ENCODE measurements at places on chromosomes 2 and 18.

- DNase-seq, result no peak
Observed at GRCh38 chr18:22185273-22185672, 15.9 kb downstream of the GATA6 start.

GRCh38 chr2:112626604-112627059, 19.1 kb upstream of the SLC20A1 start:
- DNase-seq, result peak; percentile 63

GRCh38 chr2:212732860-212733259, 194.3 kb upstream of the ERBB4 start:
- no peak for DNase-seq

DNA sequence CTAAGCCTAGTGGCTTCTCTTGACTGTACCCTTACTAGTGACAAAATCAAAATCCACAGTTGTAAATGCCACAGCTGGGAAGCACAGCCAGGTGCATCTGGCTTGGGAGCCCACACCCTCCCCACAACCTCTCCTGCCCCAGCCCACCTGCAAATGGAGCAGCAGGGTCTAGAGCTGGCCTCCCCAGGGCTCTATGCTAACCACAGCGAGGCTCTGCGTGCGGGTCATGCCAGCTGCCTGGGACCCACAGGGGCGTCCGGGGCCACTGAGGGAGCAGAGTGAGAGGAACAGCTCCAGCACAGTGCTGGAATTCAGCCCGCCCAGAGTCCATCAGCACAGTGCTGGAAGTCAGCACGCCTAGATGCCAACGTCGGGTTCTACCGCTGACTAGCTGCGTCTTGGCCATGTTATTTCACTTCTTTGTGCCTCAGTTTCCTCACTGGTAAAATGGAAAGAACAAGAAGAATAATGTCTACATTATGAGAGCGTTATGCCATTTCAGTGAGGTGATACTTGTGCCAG, 109.1 kb upstream of the ID2 start:
- no peak for DNase-seq

- DNase-seq, result no peak
Observed at GRCh38 chr2:50765146-50765545, 266.8 kb downstream of the NRXN1 start.

- no peak for DNase-seq
Observed at GRCh38 chr18:75635096-75635495, 207.6 kb upstream of the SMIM21 start.

- DNase-seq, result no peak
Observed at GRCh38 chr18:22705328-22705727, 227.8 kb upstream of the RBBP8 start.

DNA sequence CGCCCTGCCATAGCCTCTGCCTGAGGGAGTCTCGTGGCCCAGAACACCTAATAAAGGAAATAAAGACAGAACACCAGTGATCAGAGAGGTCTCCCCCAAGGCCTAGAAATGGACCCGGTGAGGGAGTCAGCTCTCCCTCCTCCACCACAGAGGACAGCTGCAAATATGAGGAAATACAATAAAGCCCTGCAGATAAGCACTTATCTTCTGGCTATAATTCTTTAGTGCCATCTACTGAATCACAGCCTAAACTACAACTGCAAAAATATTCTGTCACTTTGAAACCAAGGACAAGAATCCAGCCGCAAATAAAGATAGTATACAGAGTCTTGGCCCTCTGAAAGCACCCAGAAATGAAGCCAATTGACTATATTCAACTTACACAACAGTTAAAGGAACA, 42.4 kb upstream of the TACR1 start:
- DNase-seq, result no peak

- DNase-seq, result no peak
Observed at GRCh38 chr2:231410293-231411004, 14.9 kb downstream of the B3GNT7 start.

DNA sequence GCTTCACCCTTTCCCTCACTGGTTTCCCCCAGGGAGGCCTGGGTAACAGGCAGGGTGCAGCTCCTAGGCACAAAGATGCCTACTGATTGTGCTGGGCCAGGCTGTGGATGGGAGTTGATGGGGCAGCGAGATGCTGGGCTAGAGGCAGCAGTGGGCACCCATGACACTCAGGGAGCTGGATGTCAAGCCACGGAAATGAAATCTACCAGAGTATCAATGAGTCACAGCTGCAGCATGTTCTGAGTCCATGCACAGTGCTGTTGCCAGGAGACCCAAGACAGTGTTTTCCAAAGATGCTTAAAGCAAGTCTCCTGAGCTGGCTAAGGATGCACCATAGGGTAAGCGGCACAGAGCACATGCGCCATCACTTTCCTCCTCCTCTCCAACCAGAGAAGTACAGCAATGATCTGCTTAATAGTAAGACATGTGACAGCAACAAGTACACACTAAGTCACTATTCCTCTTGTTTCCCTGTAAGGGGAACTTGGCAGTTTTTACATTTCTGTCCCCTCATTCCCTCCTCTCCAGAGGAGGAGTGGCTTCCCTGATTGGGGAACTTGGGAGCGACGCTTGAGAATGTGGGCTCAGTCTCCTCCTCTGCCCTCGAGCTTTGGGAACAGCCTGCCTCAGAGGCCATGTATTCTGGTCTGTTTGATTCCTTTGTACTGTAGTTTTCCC, 57.2 kb downstream of the CDC42EP3 start:
- no peak for DNase-seq

DNA sequence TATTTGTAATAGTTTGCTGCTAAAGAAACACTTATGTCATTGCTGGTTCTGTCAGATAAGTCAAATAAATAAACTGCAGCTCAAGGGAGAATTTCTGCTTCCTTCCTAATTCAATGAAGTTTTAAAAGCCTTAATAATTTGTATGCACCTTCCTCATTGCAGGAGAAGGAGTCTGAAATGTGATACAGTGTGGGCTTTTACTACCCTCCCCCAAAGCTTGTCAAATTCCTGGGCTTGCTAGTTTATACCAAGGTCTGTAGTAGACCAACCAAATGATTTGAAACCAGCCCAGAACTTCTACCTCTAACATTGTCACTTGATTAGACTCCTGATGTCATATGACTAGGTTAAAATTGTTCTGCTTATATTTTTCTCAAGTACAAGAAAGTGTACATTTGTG, 131.8 kb downstream of the DTNA start:
- DNase-seq, result no peak

GRCh38 chr2:224308272-224308911, 93.5 kb downstream of the FAM124B start:
- DNase-seq, result no peak

GRCh38 chr18:48861181-48861708, 89.5 kb downstream of the SMAD7 start:
- peak; percentile 75 for DNase-seq

DNA sequence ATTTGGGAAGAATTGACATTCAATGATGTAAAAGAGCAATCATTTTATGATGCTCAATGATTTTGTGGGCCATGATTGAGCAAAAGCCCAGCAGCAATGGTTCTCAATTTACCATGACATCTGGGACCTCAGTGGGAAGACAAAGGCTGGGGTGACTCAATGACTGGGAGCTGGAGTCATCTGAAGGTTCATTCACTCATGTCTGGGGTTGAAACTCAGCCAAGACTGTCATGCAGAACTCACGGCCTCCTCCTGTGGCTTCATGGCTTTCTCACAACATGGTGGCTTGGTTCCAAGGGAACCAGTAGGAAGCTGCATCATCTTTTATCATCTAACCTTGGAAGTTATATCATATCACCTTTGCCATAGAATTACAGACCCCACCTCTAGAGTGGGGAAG, 45.1 kb upstream of the CD226 start:
- DNase-seq, result no peak

- DNase-seq, result no peak
Observed at GRCh38 chr2:101850450-101850849, 141.3 kb upstream of the IL1R2 start.

DNA sequence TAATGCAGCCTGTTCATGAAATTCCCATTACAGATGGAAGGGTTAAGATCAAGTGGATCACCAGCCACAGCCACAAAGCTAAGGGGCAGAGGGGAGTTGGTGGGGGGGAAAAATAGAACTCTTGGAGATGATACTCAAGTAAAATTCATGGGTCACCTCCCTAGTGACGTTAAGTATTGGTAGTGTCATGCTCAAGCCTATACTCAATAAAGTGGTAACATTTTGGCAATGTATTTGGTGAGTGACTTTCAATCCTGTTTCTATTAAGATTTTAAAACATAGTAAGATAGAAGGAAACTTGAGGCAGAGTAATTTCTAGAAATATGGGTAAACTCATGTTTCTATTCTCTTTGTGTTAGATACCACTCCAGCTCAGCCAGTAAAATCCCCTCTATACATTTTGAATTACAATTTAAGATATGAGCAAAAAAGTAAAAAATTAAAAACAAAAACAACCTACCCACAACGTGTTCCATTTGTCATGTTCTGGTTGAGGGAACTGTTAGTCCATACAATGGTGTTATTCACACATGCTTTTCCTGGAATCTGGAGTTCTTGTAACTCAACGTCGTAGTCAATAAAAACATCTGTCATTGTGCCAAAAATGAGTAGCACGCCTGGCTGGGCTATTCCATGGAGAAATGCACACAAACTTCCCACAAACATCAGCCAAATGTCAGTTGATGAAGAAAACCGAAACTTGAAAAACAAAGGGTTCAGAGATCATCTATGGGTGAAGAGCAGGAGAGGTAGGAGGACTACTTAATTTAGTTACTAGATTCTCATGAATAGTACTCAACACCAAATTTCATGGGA, 18.1 kb downstream of the ABCB11 start:
- no peak for DNase-seq

- peak; percentile 38 for DNase-seq
Observed at GRCh38 chr2:196586511-196586991, 53.0 kb upstream of the CCDC150 start.

DNA sequence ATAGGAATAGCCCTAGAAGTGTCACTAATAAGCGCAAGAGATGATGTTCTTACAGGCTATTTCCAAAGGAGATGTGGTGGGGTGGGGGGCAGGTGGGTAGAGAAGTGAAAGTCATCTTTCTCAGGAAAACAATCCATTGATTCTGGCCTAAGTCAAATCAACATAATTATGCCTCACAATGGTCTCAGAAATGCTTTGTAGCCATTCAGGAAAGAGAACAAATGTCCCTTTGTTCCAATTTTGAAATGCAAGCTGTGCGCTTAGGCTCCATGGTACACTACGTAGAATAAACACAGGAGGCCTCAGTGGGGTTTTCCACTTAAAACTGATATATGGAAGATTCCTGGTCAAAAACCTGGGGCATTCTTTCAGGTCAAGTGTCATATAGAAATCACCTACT, 529.9 kb upstream of the KLHL29 start:
- peak; percentile 9 for DNase-seq

Data from eye (tissue), 1 donor.